ENCODE measurements at places on chromosomes 6 and 20.
A peak's percentile ranks its signal among the peaks of the same experiment; 100 is the strongest.

DNA sequence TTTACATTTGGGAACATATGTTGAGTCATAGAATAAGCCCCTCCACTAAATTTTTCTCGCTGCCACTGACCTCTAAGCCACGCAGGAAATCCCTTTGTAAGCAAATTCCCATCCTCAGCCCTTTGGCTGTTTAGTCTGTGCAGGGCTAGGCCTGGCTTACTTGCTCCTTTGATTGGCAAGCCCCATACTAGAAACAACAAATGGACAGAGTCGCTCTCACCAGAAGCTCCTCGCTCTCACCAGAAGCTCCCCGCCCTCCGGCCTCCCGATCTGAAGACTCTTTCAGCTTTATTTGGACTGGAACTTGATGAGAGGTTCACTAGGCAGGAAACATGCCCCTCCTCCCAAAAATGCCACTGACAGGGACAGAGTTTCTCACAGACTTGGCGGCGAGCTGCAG, 149.2 kb upstream of the EXOC2 start:
- no peak for DNase-seq

DNA sequence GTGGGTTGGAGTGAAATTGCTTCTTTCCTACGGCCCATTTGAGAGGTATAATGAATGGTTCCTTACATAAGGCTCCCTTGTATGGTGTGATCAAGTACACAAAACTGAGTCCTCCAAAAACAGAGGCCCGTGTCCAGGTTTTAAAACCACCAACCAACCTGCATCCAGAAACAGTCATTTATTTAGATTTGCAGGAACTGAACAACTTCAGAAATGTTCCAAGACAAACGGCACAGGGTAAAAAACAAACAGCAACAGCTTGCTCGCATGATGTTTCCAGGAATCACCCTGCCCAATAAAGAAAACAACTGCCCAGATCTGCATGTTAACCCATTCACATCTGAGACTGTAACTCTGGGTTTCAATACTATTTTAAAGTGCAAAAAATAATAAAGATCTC, 40.2 kb upstream of the TRAM2 start:
- DNase-seq = no peak

- DNase-seq = peak; percentile 67
These were observed 20.2 kb downstream of the LEMD2 start for GRCh38 chr6:33768644-33769120.

DNA sequence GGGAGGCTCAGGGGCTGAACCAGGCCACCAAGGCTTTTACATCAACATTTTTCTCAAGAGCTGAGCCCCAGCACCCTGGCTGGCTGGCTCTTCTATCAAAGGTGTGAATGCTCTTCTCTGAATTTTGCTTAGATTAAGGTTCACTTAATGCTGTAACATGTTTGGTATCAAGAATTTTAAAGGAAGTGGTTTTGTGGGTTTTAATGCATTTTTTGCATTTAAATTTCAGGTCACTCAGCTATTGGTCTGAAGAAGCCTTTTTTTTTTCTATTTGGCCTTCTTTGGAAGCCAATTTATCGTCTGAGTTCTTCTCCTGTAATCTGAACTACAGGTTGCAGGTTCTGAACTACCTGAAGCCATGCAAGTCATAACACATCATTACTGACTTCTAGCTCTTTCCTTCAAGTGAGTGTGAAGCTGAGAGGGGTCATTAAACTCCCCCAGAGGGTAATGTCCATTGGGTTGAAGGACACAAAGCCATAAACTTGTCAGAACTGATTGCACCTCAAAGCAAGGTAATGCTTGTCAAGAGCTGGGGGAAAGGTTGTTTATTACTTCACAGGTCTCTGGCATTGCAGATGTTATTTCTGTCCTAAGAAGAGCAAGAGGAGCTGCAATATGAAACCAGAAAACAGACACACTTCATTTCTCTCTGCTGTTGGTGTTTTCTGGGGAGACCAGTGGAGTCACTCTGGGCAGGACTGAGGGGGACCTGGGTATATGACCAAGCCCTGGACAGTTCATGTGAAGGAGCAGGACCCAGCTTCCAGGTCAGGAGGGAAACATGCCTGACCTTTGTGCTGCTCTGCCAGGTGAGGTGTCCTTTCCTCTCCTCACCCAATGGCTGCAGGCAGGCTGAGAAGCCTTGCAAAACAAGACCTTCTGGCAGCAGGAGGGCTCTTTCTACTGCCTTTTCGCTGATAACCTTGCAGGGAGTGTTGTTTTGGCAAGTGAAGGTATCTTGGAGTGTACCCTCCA, 26.1 kb upstream of the NEDD9 start:
- peak; percentile 68 for DNase-seq

- DNase-seq = no peak
These were observed 14.8 kb downstream of the MTCH1 start for GRCh38 chr6:36970892-36971842.

GRCh38 chr6:137900815-137901214, 33.8 kb downstream of the TNFAIP3 start:
- DNase-seq = no peak

DNA sequence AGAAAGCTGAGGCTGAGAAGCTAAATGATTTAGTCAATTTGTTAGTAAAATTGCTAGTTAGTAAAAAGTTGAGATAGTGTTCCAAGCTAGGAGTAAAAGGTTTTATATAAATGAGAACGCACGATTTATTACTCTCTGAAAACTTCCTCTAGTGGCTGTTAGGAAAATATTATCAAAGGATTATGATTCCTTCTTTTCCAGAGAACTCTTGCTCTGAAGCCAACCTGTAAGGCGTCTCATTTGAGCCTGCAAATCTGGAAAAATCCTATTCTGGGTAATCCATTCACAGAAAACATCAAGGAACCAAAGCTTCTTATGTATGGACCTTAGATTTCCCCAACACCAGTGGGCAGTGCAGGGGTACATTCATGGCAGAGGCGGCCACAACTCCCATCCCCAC, 252.7 kb downstream of the SOD2 start:
- no peak for DNase-seq

Measured in T-helper 2 cell (primary cell).